Cardiac ventricle fibroblast (primary cell): ENCODE measurements at places on chromosomes 11 and 22. TPM values are rescaled to one million over a fixed set of nuclear protein-coding genes. Genes with fewer than 3 reads are reported as not detected.

Gene RHOD
- 24.7 and 34.1 TPM in 2 replicates for total RNA-seq

Gene SLC22A12
- not detected in 2 replicates for total RNA-seq

Gene HTR3B
- total RNA-seq, result not detected in 2 replicates

Gene APOL5
- not detected in 2 replicates for total RNA-seq

Gene CSRP3
- total RNA-seq, result not detected in 2 replicates

Gene SLC22A25
- total RNA-seq, result not detected in 2 replicates

Gene C11orf65
- total RNA-seq, result 0.49 and 1.9 TPM in 2 replicates

Gene SMIM35
- not detected in 2 replicates for total RNA-seq

Gene OR2AG2
- not detected in 2 replicates for total RNA-seq

Gene PKP3
- 0.68 and 3.5 TPM in 2 replicates for total RNA-seq
